Stimulated activated CD4-positive, alpha-beta T cell treated with anti-CD3 and anti-CD28 coated beads, Interleukin-2, amount 100 ng/mL, for 4 hours (primary cell): ENCODE measurements at places on chromosomes 3 and 15.

GRCh38 chr3:72591522-72592421 is 256.5 kb downstream of the SHQ1 start:
- no peak for DNase-seq

DNA sequence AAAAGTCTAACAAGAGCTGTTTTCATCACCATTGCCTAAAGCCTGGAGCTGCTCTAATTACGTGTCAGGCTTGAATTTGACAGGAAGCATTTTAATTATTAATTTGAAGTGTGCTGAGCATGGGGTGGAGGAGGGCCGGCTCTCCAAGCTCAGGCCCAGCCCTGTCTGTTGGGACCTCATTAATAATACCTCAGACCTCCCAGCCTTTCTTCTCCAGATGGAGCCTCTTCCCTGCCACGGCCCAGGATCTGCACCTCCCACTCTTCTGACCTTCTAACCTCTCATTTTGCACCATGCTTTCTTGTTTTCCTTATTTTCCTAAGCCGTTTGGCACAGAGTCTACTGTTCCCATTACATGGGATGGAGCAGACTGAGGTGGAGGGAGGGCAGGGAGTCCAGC is 30.0 kb downstream of the INSYN1 start:
- DNase-seq: no peak

- no peak for DNase-seq
Measured at GRCh38 chr15:63276342-63277037, 915 bp upstream of the APH1B start.

DNA sequence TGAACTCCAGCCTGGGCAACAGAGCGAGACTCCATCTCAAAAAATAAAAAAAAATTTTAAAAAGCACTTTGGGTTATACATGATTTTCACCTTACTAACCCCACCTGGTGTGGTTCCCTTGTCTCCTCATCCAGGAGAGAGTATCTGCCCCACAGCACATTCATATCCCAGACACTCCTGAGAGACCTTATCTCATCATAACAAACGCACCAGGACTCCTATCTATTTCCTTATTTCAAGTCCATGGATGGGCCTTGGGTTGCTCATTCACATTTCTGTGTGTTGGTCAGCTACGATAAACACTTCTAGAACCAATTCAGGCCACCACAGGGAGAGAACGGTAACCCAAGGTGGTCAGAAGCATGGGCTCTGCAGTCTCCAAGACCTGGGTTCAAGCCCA is 88.6 kb upstream of the SPATA12 start:
- no peak for DNase-seq

DNA sequence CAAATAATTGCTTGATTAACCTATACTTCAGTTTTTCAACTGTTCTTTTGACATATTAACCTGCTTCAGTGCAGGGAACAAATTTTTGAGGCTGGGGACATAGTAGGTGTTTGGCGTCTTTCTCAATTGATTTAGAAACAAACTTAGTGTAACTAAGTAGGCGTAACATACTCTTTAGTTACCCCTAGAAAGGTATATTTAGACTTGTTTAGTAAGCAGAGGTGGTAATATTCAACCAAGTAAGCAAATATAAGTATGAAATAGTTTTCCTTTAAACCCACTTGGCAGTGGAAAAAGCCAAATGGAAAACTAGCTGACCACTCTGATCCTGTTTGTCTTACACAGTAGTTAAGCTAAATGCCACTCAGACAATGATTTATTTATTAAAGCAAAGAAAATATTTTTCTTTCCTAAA is 113.2 kb downstream of the MBNL1 start:
- DNase-seq: no peak

- no peak for DNase-seq
Measured at GRCh38 chr3:101943029-101943428, 93.7 kb downstream of the NFKBIZ start.

DNA sequence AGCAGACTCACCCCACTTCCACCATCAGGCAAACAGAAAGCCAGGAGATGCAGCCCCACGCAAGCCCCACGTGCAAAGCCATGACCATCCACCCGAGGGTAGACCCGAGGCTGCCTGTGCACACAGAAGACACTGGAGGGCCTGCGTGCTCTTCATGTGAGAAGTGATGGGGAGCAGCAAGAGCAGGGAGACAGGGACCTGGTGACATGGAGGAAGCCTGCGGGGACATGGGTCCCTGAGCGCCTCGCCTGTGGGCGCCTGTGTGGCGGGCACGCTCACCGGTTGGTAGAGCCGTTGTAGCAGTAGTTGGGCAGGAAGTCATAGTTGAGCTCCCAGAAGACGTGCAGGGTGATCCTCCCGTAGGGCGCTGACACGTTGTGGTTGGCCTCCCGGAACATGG is 65.0 kb downstream of the NIPA2 start:
- DNase-seq: no peak
